ENCODE measurements at places on chromosomes 11 and 22.

- no peak for DNase-seq
Observed at GRCh38 chr11:11588891-11589290, 32.9 kb downstream of the GALNT18 start.

GRCh38 chr11:109036011-109036410 is 371.1 kb downstream of the DDX10 start:
- DNase-seq, result no peak

DNA sequence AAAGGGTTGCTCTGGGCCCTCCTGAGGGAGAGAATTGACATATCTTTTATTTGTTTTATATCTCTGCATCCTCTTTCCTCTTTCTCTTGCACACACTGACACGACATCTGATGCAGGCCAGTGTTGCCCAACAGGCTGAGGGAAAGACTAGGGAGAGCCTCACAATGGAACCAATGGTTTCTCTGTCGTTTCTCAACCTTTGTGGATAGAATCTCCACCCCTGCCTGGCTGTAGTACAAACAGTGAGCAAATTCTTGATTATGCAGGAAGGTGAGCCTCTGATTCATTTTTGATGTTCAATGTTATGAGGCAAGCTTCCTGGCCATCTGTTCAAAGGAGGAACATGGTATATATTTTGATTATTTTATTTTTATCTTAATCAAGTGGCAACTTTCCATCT is 49.8 kb upstream of the PLET1 start:
- DNase-seq, result no peak

DNA sequence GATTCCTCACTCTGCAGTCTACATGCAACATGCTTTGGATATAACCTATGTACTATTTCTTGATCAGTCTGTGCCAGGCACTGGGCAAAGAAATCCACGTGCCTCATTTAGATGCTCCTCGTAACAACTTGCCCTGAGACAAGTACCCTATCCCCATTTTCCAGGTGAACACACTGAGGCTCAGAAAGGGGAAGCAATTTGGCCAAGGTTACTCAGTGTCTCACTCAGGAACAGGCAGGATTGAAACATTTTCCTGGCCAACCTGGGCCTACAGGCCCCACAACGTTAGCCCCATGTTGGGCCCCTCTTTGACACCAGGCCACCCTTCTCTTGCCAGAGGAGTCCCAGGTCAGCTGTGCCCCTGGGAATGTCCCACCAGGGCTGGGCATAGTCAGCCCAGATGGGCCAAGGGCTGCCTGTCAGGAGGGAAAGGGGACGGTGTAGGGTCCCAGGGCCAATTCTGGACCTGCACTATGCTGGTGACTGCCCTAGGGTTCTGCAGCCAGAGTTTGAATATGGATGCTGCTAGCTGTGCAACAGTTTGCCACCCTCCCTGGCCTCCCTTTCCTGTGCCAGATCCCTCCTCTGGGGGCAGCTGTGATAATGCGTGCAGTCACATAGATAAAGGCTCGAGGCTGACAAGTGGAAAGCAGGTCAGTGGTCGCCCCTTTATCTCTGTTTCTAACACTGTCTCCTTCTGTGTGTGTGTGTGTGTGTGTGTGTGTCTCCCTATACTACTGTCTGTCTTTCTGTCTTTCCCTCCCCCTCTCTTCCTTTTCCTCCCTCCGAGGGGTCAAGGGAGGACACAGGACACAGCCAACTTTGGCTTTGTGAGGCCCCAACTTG is 10.4 kb upstream of the EMID1 start:
- DNase-seq, result no peak

DNA sequence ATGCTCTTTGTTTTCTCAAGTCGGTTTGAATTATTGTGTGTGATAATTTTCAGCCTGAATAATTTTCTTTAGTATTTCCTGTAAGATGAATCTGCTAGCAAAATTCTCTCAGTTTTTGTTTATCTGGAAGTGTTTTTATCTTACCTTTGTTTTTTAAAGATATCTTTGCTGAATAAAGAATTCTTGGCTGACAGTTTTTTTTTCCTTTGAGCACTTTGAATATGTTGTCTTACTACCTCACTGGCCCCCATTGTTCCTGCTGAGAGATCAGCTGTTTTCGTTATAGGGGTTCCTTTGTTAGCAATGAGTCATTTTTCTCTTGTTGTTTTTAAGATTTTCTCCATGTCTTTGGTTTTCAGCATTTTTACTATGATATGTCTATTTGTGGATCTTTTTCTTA is 63.0 kb downstream of the HORMAD2 start:
- DNase-seq, result no peak

DNA sequence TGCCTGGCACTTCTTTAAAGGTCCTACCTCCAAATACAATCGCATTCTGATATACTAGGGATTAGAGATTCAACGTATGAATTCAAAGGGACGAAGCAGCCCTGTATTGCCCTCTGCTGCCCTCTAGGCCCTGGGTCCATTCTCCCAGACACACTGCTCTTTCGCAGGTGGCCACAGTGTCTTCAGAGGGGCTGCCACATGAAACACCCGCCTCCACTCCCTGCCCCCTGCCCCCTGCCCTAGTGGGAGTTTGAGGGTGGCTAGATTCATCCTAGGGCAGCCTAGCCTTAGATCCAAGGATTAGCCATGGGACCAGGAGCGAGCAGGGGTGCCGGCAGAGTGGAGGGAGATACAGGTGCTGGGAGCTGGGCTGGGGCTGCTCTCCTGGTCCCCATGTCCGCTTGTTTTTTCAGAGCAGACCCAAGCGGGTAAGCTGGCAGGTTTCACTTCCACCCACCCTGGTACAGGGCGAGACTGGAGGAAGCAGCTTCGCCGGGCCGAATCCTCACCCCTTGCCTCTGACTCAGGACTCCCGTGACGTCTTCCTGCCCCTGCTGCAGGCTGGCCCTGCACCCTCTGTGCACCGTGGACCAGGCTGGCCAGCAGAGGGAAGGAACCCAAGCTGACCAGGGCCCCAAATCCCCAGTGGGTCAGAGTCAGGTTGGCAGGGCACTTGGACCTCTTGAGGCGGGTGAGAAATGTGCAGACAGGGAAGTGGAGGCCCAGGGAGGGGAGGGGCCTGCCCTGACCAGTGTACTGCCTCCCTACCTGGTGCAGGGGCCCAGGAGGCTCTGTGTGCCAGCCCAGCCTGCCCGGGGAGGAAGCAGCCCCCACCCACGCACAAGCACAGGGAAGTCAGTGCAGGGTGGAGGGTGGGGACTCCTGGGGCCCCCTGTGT is 28.4 kb upstream of the HMOX1 start:
- peak; percentile 46 for DNase-seq

- DNase-seq, result no peak
Observed at GRCh38 chr11:12824281-12825041, 150.2 kb downstream of the TEAD1 start.

DNA sequence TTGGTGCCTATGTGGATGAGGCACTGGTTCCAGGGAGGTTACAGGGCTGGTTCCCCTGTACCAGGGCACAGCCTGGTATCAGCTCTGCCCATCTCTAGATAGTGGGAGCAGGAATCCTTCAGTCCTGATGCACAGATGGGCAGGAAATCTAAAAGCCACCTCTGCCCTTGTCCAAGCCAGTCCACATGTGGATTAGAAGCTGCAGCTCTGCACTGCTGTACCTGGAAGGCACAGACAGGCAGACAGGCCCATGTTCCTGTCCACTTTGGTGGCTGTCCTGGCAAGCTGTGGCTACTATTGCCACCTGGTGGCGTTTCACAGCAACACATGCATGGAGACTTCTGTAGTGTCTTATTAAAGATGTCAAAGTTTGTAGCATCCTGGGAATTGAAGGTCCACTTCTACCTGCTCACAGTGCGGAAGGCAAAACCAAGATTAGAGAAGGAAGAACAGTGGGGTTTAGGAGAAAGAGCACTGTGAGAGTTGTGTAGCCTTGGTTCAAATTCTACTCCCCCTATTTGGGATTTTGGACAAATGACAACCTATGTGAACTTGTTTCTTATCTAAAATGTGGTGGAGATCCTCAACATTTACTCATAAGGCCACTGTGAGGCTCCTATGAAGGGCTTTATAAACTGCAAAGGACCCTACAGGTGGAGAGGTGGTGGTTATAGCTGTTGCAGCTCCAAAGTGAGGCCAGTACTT is 30.1 kb downstream of the NAV2 start:
- peak; percentile 66 for DNase-seq

DNA sequence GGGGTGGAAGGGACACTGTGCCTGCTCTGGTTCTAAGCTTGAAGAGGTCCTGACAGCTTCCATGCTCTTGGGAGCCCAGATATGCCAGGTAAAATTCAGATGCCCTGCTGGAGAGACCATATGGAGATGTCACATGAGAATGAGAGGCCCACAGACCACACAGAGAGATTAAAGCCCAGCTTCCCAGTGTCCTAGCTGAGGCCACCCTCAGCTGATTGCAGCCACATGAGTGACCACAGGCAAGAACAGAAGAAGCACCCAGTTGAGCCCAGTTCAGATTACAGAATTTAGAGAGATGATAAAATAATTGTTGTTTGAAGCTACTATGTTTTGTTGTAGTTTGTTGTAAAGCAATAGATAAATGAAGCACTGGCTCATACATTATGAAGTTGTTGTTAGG is 14.4 kb upstream of the PVALB start:
- no peak for DNase-seq

DNA sequence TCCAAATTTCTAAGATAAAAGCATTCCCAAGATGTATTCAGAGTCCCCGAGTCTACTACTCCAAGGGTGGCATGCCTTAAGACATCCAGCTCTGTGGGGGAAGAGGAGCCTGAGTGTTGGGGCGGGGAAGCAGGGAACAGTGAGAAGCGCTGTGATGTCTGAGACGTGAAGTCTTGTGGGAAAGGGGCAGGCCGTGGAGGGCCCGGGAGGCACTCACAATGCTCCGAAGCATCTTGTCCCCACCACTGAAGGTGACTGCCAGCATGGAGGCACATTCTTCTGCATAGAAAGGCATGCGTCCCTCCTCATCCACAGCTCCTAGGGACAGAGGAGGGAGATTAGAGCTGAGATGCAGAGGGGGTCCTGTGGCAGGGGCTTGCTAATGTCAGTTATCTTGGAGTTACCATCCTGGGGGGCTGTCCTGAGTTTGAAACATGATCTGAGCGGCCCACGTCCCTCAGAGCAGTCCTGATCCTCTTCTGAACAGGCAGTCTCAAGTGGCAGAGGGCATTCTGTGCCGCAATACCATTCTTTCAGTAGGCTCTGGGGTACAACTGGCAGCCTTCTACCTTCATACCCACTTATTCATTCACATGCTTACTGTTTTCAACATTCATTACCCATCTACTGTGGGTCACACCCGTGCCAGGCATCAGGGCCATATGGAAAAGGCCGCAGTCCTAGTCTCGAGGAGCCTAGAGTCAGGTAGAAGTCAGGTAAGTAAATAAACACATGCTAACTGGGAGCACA is 8.7 kb downstream of the PCSK7 start:
- DNase-seq, result no peak

GRCh38 chr22:39690881-39691605 is 120.5 kb downstream of the CACNA1I start:
- DNase-seq, result no peak

DNA sequence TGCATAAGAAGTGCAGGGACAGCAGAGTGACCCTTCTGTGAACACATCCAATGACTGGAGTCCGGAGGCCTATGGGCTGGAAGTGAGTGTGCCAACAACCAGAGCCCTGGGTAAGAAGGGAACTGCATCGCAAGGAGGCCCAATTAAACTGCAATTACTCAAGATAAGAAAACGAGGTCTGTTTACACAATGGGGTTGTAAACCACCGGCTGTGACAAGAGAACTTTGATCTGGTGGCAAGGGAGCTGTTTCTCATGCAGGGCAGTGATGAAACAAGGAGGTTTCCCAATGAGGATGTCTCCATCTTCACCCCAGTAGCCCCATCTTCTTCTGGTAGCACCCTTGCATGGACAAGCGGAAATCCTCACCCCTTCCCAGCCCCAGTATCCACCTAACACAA is 21.5 kb downstream of the ETS1 start:
- no peak for DNase-seq

DNA sequence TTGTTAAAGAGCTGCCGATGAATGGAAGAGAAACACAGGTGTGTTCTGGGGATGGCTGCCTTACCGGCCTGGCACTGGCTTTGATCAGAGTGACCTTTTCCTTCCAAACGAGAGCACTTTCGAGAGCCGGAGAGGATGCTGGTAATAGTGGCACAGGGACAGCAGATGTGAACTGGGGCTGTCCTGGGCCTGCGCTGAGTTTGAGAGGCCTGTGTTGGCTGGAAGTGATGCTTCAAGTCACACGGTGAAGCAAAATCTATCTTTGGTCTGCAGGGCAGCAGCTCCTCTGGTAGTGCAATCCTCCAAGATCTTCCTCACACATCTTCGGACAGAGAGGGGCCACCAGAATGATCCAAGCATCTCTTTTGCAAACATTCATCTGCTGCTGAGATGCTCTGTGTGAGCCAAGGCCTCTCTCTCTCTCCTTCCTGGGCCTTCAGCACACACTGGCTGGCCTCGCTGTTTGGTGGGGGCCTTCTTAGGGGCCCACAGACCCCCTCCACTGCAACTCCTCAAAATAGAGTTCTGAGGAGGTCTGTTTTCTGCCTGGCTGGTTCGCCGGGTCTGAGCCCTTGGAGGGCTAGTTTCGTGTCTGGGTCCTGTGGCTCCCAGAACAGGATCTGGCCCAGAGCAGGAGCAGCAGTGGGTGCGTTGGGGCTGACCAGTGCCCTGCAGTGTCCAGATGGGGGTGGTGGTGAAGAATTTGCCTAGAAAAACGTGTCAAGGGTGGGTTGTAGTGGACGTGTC is 6.4 kb downstream of the MPPED1 start:
- DNase-seq, result no peak

GRCh38 chr11:65366340-65366773 is 11.8 kb downstream of the TIGD3 start:
- DNase-seq, result peak; percentile 87

- no peak for DNase-seq
Observed at GRCh38 chr22:40638261-40638660, 1.7 kb upstream of the MRTFA start.

GRCh38 chr22:45650721-45651120 is 20.9 kb upstream of the ATXN10 start:
- DNase-seq, result no peak

DNA sequence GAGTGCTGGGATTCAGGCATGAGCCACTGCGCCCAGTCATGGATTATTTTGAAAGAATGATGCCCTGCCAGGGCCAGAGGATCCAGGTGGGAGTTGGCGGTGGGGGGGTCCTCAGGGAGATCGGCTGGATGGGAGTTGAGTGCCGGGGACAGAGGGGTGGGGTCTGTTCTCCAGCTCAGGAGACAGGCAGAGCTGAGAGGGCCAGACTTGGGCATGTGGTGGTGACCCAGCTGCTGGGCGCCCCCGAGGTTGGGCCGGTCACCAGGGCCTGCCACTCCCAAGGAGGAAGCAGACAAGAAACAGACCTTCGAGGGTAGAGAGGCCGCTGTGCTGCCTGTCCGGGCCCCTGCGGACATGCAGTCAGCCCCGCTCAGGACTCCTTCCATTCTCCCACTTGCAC is 11.8 kb upstream of the PRODH start:
- no peak for DNase-seq

- DNase-seq, result no peak
Observed at GRCh38 chr22:49575703-49576081, 252.0 kb downstream of the BRD1 start.
